NCI-H774 (cell line): ENCODE measurements at places on chromosomes 2 and 18.

DNA sequence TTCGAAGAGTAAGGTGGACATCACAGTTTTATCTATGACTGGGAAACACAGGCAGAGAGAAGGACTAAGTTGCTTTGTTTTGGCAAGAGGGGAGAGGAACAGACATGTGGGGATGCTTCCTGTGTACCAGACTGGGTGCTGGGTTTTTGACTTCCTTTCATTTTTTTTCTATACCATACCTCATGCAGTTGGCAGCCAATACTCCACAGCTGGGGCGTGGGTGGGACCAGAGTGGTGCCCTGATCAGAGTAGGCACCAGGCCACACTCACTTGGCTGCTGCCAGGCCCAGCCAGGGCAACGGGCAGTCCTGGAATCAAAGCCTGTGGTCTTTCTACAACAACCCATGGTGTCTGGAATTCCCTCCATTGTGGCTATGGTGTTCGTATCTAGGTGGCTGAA is 45.2 kb downstream of the SH3RF3 start:
- DNase-seq = no peak

DNA sequence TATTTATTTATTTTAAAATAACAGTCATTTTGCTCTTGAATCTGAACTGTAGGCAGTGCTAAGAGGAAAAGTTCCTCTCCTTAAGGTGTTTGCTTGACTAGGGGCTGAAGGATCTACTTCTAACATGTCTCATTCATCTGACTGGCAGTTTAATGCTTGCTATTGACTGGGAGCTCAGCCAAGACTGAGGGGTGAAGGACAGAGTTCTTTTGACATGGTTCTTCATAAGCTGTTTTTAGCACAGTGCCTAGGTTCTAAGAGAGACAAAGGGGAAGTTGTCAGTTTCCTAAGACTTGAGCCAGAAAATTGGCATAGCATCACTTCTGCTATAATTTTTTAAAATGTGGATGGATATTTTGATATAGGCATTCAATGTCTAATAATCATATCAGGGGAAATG is 73.0 kb downstream of the COMMD1 start:
- DNase-seq = no peak

- no peak for DNase-seq
These were observed 4.2 kb downstream of the MEIS1 start for GRCh38 chr2:66438891-66439811.

DNA sequence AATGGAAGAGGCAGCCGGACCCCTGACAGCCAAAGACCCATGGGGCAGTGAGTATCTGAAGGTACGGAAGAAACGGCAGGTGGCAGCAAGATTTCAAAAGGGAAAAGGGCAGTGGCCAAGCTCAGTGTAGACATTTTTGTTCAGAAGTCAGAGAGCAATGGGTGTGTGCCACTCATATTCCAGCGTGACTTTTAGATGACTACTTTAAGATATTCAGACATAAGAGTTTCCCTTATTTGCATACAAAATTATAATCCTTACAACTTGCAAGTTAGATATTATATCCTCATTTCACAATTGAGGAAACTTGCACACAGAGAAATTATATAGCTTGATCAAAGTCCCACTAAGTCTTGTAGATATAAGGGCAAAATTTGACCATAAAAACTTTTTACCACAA is 60.7 kb upstream of the CYTIP start:
- no peak for DNase-seq

GRCh38 chr18:36572135-36572856 is 256.5 kb downstream of the TPGS2 start:
- no peak for DNase-seq

DNA sequence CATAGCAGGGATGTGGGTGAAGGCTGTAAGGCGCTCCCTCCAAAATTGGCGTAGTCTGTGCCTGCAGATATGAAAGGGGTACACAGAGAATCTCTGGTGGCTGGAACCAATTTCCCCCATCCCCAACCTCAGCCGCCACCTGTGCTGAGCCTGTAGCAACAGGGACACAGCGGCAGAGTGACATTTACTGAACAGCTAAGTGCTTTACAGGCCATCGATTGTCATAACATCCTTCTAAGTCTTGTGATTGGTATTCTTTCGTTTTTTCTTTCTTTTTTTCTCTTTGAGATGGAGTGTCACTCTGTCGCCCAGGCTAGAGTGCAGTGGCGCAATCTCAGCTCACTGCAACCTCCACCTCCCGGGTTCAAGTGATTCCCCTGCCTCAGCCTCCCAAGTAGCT is 12.2 kb upstream of the EFHD1 start:
- no peak for DNase-seq

GRCh38 chr18:48165111-48165866 is 234.8 kb upstream of the SMAD2 start:
- no peak for DNase-seq

DNA sequence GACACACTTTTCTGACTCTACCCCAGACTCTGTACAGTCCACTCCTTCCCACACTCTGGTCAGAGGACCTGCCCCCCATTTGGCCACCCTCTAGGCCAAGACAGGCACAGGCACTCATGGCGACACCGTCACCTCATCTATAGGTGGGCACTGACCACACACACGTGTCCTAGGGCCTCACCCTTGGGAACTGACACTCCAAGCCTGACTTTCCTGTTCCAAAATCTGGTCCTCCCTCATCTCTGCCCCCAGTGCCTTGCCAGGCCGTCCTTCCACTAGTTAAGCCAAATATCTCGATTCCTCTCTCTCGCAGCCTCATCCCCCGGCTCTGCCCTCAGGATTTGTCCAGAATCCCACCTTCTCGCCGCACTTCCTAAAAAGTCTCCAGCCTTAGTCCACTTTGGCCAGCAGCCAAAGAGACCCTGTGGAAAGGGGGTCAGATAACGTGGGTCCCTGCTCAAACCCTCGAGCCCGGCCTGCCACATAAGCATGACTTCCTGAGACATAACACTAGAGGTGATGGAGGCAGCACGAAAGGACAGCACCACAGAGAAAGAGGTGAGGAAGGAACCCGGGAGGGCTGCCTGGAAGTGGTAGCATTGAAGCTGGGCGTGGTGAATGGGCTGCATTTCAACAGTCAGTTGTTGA is 105.8 kb upstream of the OTOS start:
- DNase-seq = no peak

- no peak for DNase-seq
These were observed 170.5 kb upstream of the NETO1 start for GRCh38 chr18:73038336-73038735.

DNA sequence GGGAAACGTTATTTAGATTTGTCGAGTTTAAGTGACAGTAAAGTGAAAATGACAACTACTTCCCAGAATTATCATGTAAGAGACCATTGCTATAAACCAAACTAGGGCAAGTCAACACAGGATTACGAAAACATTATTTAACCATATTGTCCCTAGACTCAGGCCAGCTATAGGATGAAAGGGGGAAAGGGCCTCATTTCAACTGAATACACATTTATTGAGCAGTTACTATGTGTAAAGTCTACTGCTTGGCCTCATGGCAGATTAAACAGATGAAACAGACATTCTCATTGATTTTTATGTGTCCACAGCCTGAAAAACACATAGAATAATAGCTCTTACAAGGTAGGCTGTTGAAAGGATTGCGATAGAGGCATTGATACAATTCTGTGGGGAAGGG is 32.7 kb downstream of the ARHGEF33 start:
- no peak for DNase-seq

DNA sequence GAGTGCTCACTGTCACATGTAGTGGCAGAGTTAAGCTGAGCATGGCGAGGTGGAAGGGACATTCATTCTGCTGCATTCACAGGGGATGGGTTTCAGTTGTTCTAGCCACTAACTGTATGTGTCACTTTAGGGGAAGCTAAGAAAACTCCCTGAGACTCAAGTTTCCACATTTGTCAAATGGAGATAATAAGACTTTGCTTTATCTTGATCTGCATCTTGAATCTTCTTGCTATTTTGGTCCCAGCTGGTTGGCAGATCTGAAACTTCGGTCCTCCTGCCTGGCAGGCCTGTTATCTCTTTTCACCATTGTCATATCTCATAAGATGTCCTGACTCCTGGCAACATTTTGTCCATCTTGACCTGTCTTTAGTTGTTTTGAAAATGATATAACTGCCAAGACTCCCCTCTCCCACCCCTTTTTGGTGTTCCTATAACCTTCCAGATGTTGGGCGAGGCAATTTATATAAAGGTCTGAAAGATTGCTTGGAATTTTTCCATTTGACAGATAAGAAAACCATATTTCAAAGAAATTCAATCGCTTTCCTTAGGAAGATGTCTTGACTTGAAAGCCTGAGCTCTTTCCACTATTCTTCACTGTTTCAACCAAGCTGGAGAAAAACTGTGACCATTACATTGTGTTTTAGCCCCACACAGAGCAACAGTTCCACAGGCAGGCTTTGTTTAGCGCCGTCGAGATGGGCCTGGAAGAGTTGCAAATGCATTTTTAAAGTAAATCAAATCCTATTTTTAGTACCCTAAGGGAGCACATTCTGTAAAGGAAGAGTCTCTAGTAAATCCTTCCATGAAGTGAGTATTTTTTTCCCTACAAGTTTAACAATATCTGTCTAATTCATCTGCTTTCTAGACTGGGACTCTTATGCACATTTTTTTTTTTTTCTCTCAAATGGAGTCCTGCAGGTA is 33.4 kb downstream of the MYCN start:
- no peak for DNase-seq

GRCh38 chr2:219452361-219453317 is 18.0 kb downstream of the SPEG start:
- DNase-seq = no peak

DNA sequence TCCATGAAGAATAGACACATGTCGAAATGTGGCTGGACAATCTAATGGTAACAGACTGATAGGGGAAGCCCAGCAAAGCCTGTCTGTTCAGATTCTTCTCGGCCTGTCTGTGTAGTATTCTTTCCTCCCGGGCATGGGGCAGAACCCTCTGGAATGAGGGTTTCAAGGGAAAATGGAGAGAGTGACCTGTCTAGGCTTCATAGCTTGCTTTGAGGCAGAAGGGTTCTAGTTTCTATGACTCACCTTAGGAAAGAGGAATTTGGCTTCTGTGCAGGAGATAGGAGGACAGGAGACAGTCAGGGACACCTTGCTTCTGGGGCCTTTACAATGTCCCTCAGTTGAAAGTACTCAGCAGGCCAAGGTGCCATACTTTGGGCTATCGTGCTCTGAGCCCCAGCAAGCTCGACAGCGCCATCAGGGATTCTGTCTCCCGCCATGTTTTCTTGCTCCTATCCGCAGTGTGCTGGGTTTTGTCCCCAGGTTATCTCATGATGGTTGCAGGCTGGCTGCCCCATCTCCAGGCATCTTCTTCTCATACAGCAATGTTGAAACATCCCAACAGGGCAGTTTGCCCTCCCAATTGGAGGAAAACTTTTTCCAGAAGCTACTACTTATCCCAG is 74.7 kb upstream of the TLK1 start:
- no peak for DNase-seq

DNA sequence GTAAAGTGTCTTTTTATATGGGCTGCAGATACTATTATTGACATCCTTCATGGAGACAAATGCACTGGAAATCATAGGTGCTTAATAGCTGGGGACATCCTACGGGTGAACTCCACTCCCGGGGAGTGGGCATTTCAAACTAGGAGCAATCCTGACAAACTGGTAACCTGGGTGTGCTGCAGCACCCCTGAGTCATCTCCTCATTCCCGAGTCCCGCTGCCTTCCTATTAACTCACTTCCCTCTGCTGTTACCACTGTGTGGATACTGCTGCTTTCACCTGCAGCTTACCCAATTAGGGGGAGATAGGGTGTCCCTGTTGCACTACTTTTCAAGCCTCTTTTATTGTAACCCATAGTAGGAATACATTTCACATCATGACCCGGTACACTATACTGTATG is 134.2 kb downstream of the RAPGEF4 start:
- DNase-seq = no peak

GRCh38 chr2:190849774-190850173 is 30.8 kb upstream of the GLS start:
- DNase-seq = no peak

DNA sequence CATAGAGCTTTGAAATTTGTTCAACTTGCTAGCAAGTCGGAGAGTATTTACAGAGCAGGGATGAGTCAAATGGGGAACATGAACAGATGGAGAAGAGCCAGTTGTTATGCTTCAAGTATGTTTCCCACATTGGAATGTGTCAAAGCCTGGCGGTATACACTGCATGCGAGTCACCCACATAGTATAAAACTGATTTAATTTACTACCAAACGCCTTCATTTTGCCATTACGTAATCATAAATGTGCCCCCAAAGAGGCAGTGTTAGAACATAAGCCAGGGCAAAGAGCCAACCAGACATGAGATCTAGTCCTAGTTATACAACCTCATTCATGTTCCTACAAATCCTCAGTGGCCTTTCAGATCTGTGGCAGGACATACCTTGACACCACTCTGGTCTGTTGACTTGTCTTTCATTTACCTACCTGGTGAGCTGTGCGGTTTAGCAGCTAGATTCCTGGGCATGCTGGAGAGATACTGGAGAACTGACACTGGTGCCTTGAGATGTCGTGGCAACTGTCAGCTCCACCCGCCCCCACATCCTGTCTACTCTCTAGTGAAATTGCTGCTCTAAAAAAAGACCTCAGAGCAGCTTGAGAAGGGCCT is 21.7 kb upstream of the NRP2 start:
- no peak for DNase-seq

DNA sequence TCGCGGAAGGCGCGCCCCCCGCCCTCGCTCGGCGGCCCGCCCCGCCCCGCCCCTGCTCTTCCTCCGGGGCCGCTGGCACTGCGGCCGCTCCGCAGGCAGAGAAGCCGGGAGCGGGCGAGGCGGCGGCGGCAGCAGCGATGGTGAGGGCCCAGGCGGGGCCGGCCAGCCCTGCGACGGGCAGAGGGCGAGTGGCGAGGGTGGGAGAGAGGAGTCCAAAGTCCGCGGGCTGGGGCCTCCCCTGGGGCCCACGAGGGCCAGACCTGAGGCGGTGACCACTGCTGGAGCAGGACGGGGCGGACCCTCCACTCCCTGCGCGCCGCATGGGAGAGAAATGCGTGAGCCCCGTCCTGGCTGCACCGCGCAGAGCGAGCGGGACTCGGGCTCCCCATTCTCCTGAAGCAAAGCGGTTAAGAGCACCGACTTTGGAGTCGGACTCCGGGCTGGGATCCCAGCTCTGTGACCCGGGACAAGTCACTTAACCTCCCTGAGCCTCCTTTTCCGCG is at the start of gene VAMP5:
VAMP5 (plus strand) TSS at position 78 of the 503 bp plus-strand sequence; CDS start at position 138, 60 bp downstream.
- no peak for DNase-seq

DNA sequence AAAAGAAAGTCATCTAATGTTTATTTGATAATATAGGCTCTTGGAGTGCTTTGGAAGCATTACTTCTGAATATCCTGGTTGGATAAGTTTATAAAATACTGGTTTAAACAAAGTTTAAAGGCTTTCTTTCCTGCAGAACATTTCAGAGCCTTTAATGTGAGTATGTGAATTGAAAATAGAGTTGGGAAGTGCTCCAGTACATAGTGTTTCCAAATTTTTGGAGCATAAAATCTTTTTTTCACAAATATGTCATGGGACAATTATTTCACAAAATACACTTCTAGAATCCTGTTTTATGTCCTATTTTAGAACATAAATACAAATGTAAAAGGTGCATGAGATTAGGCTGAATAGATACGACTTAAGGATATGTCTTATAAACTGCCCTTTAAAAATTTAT is 158.9 kb upstream of the HNRNPA3 start:
- DNase-seq = no peak

- no peak for DNase-seq
These were observed 17.3 kb upstream of the PDE1A start for GRCh38 chr2:182444170-182444569.
